ENCODE measurements at places on chromosomes 4 and X. TPM values are rescaled to one million over a fixed set of nuclear protein-coding genes. Genes with fewer than 3 reads are reported as not detected.

- H3K36me3 ChIP-seq, result peaks cover 5% of the 10 kb centered on the region
- DNase-seq, result no peak
- H3K27me3 ChIP-seq, result peaks cover 2% of the 10 kb centered on the region
- no peak overlapping the region for H3K27ac ChIP-seq
- no peak overlapping the region for H3K4me3 ChIP-seq
These were observed 93.9 kb upstream of the IL13RA1 start for GRCh38 chrX:118633530-118633929.

DNA sequence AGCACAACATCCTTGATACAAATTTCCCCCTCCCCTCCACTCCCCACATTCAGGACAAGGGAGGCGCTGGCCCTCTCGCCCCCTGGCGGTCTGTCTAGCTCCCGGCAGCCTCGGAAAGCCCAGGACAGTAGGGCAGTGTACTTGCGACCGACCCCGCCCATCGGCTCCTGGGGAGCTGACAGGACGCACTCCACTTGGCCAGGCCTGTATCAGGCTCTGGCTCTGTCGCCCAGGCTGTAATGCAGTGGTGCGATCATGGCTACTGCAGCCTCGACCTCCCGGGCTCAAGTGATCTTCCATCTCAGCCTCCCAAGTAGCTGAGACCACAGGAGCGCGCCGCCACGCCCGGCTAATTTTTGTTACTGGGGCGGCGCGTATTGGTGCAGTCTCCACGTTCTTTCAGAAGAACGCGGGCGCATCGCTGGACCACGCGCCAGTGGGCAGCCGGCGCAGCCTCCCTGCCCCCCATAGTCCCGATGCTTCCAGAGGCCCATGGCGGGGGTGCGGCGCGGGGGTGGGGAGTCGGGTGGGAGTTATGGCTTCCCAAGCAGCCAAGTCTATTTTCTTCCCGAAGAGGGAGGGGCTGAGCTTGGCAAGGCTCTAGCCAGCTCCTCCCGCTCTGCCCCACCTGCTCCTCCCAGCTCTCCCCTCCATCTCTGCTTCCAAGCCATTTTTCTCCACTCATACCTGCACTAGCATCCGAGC lies 7.8 kb upstream of the AKAP14 start:
- no peaks in the 10 kb centered on the region for H3K36me3 ChIP-seq
- H3K27me3 ChIP-seq, result peaks cover 3% of the 10 kb centered on the region
- peak; percentile 34 for DNase-seq
- H3K4me1 ChIP-seq, result no peaks in the 10 kb centered on the region
- H3K4me3 ChIP-seq, result no peak overlapping the region

DNA sequence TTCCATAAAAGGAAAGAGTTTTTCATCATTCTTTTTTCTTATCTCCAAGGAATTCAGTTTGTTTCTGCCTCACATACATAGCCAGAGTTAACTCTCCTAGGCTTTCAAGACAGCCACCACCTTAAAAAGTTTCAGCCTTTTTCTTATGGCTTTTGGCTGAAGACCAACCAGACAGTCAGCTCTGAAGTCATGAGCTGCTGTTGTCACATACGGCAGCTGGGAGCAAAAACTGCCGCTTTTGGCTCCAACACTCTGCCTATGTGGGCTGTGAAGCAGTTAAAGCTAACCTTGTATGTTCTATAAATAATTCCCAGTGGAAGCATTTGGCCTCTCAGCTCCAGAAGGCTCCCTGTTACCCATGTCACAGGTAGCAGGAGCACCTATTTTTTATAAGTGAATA lies 104.1 kb downstream of the KLHL4 start:
- H3K27ac ChIP-seq, result no peak overlapping the region
- H3K4me1 ChIP-seq, result no peaks in the 10 kb centered on the region
- peak; percentile 62 for DNase-seq
- no peaks in the 10 kb centered on the region for H3K36me3 ChIP-seq
- no peaks in the 10 kb centered on the region for H3K27me3 ChIP-seq

The CHRDL1 gene
- 10.6 TPM for total RNA-seq

The PLP1 gene
- 72.8 TPM for total RNA-seq
